ENCODE measurements at places on chromosomes 1 and 21.
A peak's percentile ranks its signal among the peaks of the same experiment; 100 is the strongest.

DNA sequence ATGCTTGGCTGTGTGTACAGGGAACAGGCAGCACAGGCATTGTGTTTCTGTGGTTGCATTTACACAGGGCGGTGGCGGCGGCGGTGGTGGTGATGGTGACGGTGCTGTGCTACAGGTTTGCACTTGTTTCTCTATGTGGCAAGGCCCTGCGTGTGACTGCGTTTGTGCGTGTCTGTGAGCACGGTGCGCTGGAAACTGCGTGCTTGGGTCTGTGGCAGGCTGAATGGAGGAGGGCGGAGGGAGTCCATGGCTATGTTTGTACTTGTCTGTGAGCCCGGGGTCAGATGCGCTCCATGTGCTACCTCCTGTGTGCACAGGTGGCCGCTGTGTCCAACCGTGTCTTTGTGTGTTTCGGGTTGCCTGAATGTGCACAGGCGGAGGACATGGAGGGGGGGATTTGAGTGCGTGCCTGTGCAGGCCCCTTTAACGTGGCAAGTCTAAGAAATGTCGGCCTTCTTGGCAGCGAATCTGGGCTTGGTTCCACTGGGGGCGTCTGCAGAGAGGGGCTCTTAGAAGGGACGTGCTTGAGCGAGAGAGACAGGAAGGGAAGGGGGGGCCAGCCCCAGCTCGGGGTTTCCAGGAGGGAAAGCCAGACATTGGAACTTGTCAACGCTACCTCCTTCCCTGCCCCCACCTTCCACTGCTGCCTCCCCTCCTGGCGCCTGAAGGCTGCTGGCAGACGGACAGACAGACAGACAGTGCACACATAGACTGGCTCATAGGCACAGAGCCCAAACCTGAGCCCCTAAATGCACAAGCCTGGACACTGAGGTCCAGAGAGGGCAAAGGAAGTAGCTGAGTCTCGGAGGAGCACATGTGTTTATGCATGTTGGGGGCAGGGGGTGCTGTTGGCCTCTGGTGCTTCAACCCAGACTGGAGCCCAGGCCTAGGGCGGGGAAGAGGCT lies 32.7 kb upstream of the WASF2 start:
- peak; percentile 76 for DNase-seq

DNA sequence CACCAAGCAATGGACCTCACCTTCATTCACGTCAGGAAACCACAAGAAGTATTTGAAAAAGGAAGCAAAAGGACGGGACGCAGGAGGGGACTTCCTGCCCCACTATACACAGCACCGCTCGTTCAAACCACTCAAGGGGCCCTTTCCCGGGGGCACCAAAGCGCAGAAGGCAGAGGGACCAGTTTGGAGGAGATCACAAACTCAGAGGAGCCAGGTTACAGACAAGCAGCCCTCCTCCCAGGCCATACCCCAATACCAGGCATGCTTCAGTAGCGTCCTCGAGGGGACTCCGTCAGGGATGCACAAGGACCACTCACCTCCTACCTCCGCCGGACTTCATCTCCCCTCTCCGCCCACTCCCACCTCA lies 685 bp downstream of the CRTC2 start:
- DNase-seq = no peak

GRCh38 chr1:151635479-151636072 lies 23.7 kb downstream of the SNX27 start:
- no peak for DNase-seq

GRCh38 chr1:1347663-1348419 lies 1.4 kb downstream of the DVL1 start:
- DNase-seq = peak; percentile 71

DNA sequence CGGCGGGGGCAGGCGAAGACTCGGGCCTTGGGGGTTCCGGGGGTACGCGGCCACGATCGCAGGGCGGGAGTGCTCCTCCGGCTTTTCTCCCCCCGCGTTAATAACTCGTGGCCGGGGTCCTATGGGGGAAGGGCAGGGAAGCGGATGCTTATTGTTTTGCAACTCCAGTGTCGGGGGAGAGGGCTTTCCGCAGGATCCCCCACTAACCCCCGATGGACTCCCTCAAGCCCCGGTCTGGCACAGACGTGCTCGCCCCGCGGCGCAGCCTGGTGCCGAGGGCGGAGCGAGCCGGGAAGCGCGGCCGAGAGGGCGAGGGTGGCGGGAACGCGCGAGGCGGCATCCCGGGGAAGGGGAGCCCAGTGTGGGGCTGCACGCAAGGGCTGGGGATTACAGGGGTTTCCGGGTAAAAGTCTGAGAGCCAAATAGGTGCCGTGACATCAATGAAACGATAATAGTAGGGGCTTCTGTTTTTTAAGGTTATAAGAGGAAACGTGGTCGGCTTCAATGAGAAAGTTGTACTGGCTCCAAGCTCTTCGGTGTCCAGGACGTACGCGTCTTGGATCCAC lies 772 bp downstream of the UCK2 start:
- peak; percentile 57 for DNase-seq

DNA sequence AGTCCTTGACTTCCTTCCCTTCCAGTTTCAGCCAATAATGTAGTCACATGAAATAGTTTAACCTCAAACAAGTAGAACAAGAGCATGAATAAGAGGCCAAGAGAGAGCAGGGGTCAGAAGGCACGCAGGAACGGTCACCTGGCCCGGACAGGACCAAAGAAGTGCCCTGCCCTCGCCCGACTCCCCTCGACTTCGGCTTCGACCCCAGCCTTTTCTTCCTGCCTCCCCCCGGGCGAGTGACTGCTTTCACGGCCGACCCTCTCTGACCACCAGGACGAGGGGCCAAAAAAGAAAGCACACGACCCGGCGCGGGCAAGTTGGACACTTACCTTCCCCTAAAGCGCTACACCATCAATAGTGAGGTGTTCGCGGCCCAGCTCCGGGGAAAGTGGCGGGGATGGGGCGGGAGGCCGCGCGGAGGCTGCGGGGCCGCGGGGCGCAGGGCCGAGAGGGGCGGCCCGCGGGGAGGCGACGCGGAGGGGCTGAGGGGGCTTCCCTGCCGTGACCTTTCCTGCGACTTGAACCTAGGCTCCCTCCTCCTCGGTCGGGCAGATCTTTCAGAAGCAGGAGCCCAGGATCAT lies 519 bp downstream of the RERE start:
- peak; percentile 36 for DNase-seq

DNA sequence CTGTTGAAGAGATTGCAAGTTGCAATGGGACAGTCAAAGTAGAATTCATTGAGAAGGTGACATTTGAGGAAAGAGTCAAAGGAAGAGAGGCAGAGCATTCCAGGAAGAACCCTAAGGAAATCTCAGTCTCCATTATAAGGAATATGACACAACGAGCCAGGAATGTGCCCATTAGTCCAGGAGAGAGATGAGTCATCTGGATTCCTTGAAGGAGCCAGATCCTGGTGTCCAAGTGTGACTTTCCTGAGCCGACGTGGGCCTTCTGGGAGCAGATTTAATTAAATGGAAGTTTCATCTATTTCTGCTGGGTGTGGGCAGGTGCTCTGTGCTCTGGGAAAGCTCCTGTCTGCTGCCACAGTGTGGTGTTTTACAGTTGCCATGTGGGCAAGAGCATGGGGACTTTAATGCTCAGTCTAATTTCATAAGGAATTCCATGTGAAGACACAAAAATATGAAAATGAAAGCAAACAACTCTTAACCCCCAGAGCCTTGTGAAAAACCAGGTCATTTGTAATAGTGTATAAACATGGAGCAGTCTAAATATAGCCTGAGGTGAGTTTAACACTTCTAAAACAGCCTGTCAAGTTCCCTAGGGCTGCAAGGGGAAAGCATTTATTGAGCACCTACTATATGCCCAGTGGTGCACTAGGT lies 111.4 kb upstream of the ARTN start:
- DNase-seq = no peak

- no peak for DNase-seq
Measured at GRCh38 chr1:232096751-232097150, 470.2 kb downstream of the DISC1 start.

DNA sequence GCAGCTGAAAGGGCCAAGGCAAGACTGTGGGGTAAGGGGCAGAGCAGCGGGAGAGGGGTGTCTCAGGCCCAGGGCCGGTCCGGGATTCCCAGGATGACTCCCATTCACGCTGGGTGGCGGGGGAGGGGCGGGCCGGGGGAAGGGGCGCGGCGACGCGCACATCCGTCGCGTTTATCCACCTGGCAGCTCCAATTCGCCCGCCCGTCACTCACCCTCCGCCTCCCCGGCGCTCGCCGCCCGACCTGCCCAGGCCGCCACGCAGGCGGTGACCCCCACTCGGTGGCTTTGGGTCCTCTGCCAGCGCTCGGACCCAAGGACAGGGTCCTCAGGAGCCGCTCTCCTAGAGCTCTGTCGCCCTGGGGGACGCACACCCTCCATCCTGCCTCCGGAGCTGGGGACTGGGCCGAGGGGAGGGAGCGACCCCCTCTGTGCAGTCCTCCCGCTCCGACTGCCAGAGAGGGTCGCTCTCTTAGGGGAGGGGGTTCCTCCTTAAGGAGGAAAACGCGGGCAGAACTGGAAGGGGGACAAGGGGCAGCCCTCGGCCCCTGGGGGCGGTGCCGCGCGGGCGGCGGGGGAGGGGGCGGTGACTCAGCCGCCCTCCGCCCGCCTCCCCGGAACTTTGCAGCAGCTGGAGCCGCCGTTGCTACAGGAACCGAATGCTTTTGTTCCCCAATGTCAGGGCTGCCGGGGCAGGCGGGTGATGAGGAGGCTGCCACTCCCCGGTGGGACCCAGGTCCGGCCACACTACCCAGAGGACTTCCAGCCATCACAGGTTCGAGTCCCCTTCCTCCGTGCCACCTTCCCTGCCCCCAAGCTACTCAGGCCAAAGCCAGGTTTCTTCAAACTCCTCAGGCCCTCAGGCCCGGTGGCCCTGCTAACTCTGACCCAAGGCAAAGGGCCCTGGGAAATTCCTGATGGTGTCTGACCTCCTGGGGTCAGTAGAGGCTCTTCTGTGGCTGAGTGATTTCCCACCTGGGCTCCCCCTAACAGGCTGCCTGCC lies 3.4 kb downstream of the ADGRB2 start:
- peak; percentile 75 for DNase-seq

- peak; percentile 91 for DNase-seq
Measured at GRCh38 chr1:201408176-201408833, 9.2 kb upstream of the LAD1 start.

DNA sequence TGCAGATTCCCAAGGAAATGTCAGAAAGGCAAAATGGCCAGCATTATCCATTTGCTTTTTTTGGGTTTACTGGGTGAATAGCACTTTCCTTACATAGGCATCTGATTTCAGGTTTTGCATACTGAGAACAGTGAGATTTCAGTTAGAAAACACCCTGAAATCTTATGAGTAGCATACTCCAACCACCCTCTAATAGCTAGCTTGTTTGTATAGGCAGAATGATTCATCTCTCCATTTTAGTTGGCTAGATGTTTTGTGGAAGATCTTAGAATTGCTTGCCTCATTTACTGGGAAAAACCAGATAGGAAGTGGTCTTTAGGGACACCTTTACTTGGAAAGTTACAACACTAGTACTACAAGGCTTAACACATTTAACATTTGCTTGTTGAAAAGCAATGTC lies 10.4 kb downstream of the KYAT3 start:
- DNase-seq = no peak

- DNase-seq = peak; percentile 60
Measured at GRCh38 chr1:23793018-23793781, 2.3 kb downstream of the LYPLA2 start.

GRCh38 chr1:205453466-205453865 lies 2.4 kb downstream of the BLACAT1 start:
- DNase-seq = no peak

- no peak for DNase-seq
Measured at GRCh38 chr1:184359909-184360308, 26.9 kb upstream of the C1orf21 start.

DNA sequence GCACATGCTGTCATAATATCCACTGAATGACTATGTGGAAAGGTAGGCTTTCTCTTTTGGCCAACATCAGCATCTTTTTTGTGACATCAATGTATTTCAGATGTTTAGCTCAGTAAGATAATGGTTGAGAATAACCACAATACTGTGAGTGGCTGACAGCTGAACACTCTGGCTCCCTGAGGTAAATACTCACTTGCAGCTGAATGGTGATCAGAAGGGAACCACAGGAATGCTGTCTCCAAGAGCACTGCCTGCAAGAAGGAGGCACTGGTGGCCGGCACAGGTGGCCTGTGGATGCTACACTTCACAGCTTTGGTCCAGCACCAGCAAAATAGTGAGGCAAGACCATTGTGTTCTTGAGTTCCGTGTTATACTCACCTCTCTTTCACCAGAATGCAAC lies 118.7 kb upstream of the PPM1J start:
- DNase-seq = no peak

DNA sequence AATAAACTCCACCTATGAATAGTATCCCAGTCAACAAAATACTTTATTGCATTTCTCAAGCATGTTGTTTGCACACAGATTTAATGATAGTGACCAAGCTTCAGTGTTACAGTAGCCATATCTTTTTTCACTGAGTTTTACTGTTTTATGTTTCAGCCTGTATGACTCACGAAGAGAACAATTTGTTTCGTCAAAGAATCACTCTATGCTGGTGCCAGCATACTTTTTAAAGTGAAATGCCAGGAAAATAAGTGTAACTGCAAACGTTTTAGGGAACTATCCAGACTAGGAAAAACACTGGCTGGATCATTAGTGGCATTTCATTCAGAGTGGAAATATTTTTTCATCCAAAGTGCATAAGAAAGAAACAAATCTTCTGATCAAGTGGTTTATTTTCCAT lies 210.8 kb downstream of the COL11A1 start:
- no peak for DNase-seq

GRCh38 chr1:1782399-1783221 lies 4.3 kb upstream of the NADK start:
- DNase-seq = peak; percentile 69

DNA sequence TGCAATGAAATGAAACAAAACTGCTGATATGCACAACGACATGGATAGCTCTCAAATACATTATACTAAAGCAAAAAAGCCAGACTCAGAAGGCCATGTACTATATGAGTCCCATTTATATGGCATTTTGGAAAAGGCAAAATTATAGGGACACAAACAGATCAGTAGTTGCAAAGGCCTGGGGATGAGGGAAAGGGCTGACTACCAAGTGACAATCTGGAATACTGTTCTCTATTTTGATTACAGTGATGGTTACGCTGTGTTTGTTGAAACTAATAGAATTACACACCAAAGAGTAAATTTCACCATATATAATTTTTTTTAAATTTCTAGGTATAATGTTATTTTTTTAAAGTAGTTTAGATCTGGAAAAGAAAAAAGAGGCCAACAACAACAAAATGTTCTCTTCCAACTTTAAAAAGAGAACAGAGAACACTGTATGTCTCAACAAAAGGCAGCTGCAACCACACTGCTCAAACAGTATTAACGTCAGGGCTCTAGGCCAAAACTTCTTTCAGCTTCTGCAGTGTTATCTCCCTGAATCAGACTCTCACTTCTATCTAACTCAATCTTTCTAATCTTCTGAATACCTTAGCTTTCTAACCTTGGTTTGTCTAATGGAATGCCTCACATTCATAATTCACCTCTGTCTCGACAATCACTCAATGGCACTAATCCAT lies 75.8 kb downstream of the FOXJ3 start:
- DNase-seq = no peak

- DNase-seq = peak; percentile 55
Measured at GRCh38 chr1:198699167-198700015, 60.6 kb downstream of the PTPRC start.

DNA sequence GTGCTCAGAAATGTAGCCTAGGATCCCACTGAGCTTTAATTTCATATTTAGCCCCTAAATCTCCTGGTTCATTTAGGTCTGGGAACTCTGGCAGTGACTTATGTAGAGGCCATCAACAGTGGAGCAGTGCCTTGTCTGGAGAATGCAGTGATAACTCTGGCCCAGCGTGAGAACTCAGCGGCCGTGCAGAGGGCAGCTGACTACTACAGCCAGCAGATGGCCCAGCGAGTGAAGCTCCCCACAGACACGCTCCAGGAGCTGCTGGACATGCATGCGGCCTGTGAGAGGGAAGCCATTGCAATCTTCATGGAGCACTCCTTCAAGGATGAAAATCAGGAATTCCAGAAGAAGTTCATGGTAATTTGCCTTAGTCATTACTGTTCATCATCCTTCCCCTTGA lies 17.8 kb downstream of the GBP6 start:
- DNase-seq = no peak

Data from left ventricle myocardium superior (tissue), 1 donor.